NCI-H1048 (cell line): ENCODE measurements at places on chromosomes 6 and 20.

- DNase-seq: no peak
These were observed 19.0 kb downstream of the ZBP1 start for GRCh38 chr20:57601211-57601570.

DNA sequence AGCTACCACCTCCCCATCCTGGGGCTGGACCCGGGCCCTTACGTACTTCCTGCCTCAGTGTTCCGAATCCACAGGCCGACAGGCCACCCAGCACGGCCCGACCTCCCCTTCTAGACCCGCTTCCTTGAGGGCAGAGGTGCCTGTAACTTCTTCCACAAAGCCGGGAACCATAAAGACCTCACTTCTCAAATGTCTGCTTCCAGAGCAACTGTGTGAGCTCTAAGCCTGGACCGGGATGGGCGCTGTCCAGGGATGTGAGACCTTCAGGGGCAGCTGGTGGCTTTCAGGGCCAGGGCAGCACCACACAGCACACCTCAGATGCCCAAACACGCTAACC, 9.3 kb downstream of the SLC2A4RG start:
- no peak for DNase-seq

DNA sequence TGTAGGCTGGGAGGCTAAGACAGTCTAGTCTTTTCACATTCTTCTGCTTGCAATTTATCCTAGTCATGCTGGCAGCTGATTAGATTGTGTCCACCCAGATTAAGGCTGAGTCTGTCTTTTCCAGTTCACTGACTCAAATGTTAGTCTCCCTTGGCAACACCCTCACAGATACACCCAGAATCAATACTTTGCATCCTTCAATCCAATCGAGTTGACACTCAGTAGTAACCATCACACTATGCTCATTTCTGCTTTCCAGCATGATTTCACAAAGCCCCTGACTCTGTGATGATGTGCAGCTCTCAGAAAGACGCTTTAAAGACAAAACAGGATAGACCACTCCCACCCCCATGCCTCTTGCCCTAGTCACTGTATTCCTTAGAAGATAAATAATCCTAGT, 693.0 kb downstream of the HTR1B start:
- DNase-seq: no peak

DNA sequence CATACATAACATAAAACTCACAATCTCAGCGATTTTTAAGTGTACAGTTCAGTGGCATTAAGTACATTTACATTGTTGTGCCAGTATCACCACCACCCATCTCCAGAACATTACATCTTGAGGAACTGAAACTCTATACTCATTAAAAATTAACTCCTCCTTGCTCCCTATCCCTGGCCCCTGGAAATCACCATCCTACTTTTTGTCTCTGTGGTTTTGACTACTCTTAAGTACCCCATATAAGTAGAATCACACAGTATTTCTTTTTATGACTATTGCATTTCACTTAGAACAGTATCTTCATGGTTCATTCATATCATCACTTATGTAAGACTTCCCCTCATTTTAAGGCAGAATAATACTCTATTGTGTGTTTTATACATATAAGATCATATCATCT, 1108.1 kb downstream of the GRIK2 start:
- no peak for DNase-seq

DNA sequence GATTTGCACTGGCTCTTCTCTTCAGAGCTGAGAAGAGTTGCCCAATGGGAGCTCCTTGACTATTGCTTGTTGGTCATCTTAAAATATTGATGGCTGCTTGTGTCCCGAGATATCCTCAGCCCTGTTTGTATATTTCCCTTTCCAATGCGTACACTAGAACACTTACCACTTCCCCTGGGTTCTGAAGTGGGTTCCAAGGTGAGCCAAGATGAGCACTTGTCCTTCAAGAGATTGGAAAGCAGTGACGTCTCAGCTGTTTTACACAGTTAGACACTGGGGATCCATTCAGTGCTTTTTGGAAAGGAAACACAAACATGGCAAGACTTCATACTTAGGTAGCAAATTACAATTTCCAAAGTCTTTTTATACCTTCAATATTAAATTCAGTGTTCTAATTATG, 716.4 kb upstream of the CITED2 start:
- DNase-seq: no peak

DNA sequence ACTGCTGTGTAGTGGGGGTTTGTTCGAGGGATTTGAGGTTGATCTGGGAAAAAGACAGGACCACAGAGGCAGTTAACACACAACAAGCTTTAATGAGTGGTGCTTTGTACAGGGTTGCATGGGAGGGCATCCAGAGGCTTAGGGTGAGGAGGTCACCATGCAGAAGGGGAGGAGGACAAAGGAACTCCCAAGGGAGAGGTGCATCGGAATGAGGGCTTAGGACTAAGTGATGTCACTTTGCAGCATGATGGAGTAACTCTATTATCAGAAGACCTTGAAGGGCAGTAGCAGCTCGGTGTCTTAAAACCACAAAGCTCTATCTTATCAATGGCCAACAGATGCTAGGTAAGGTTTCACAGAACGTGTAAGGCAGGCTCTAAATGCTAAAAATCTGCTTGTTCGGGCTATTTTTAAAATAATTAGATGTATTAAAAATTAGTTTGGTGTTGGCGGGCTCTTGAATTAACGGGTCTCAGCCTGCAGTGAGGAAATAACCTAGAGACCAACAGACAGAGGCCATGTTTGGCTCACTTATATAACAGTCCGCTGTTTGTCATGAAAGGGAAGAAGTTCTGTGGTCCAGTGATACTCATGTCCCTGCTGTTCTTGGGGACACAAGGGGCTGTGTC, 37.9 kb downstream of the MAN1A1 start:
- no peak for DNase-seq

DNA sequence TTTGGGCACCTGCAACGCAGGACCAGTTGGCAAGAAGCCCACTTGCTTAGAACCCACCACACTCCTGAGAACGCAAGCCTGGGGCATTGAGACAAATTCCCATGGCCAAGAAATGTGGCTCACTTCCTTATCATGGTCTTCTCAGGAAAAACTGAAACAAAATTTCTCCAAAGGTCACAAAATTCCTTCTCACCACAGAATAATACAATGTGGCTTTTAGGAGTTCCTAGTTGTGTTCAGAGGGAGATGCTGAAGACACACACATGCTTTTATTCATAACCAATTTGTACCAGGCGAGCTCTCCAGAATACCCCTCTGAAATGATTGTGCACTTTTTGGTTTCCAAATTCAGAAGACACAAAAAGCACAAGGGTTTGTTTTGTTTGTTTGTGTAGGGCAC, 31.6 kb downstream of the ADTRP start:
- DNase-seq: no peak

- DNase-seq: no peak
These were observed 77.6 kb downstream of the ZMYND8 start for GRCh38 chr20:47278907-47279348.

DNA sequence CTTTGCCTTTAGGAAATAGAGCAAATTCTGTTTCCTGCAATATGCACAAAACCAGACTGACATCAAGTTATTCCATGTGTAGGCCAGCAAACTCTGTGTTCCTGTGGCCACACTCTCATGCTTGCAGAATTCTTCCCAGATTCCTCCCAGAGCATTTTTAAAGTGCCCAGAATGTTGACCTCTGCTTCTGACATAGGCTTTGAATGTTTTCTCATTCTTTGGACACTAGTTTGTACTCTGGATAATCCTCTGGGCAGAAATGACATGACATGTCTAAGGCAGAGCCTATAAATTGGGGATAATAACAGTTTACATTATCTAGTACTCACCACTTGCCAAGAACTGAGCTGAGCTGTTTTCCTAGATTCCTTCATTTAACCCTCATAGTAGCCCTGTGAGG, 9.2 kb upstream of the EFHC1 start:
- DNase-seq: no peak

- no peak for DNase-seq
These were observed 43.5 kb upstream of the NFATC2 start for GRCh38 chr20:51586005-51586440.

GRCh38 chr20:17569616-17570346, at the start of gene DSTN:
TSS of gene DSTN (plus strand) at chr20:17570075. CDS start at chr20:17570209, 134 bp downstream.
- peak; percentile 82 for DNase-seq

DNA sequence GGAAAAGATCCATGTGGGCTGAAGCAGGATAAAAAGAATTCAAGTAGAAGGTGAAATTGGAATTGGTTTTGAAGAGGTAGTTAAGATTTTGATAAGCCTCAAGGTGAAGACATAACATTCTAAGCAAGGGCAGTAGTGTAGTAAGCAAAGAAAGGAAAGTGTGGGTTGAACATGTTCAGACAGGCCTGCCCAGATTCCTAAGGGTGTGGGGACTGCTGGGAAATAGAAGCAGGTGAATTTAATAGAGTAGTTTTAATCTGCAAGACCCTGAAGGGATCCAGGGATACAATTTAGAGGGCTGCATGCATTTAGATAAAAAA, 19.1 kb downstream of the TAB2 start:
- DNase-seq: no peak
